Hepatocyte (in vitro differentiated cells): ENCODE measurements at places on chromosomes 4 and X.

DNA sequence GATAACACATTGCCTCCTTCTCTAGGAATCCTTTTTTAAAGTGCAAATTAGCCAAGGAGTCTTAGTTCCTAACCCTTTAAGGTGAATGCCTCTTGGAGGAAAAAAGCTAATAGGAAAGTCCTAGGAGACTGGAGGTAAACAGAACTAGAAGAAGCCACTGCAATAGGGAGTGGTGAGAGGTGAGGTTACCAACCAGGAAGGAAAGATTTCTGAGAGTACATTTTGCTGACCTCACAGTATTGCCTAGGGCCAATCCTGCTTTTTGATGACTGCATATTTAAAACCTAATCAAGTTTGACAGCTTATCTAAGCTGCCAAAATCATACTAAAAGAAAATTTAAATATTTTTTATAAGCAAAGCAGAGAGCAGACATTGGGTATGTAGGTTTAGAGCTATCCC, 7.3 kb upstream of the CUL4B start:
- H3K4me3 ChIP-seq, result no peak overlapping the region
- H3K27me3 ChIP-seq, result no peaks in the 10 kb centered on the region
- peak overlapping the region; percentile 39 for H3K27ac ChIP-seq
- DNase-seq, result no peak
- H3K36me3 ChIP-seq, result no peaks in the 10 kb centered on the region
- no peaks in the 10 kb centered on the region for H3K4me1 ChIP-seq

GRCh38 chr4:41471126-41472071, 66.6 kb upstream of the LIMCH1 start:
- no peaks in the 10 kb centered on the region for H3K27me3 ChIP-seq
- no peak for DNase-seq
- H3K36me3 ChIP-seq, result no peaks in the 10 kb centered on the region
- no peaks in the 10 kb centered on the region for H3K4me1 ChIP-seq
- no peak overlapping the region for H3K27ac ChIP-seq

DNA sequence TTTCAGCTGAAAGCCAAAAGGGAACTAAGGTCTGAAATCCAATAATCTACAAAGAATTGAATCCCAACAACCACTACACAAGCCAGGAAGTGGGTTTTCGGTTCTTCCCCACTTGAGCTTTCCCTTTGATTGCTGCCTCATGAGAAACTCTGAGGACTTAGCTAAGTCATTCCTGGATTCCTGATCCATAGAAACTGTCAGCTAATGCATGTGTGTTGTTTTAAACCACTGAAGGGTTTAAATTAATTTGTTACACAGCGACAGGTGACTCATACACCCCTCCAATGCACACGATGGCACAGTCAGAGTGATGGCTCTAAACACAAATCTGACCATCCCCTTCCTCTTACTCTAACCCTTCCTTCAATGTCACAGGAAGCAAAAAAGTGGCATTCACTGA, 282.9 kb downstream of the RAB28 start:
- H3K4me1 ChIP-seq, result no peaks in the 10 kb centered on the region
- no peak overlapping the region for H3K4me3 ChIP-seq
- no peak for DNase-seq
- H3K27me3 ChIP-seq, result no peaks in the 10 kb centered on the region

- no peaks in the 10 kb centered on the region for H3K36me3 ChIP-seq
- no peak overlapping the region for H3K4me3 ChIP-seq
- DNase-seq, result peak; percentile 2
- H3K27ac ChIP-seq, result no peak overlapping the region
- H3K4me1 ChIP-seq, result no peaks in the 10 kb centered on the region
These were observed 7.8 kb upstream of the HAUS3 start for GRCh38 chr4:2249526-2250356.

DNA sequence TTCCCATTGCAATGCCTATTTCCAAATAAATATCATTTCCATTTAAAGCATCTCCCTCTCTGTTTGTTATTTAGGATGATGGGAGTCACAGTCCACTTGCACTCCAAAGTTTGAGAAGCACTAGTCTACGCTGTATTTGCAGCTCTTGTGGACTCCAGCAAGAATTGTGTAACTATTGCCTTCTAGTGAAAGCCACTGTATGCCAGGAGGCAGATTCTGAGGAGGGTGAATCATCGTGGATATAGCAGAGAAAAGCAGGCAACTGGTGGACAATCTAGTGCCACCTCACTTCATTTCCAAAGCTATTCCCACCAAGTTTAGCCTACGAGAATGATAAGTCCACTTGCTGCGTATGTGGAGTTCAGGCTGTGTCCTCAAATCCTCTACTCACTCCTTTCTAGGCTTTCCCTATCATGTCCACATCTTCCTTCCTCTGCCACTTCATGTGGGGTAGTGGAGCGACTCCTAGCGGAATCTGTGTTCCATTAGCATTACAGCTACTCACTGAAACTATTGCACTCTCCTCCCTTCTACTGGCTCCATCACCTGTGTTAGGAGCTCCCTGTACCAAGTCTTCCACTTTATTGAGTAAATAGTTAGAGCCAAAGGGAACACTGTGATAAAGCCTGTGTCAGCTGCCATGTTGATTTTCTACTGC, 501.8 kb upstream of the GALNT7 start:
- H3K27me3 ChIP-seq, result no peaks in the 10 kb centered on the region
- H3K36me3 ChIP-seq, result no peaks in the 10 kb centered on the region
- H3K4me3 ChIP-seq, result no peak overlapping the region
- H3K27ac ChIP-seq, result no peak overlapping the region
- no peak for DNase-seq
- H3K4me1 ChIP-seq, result no peaks in the 10 kb centered on the region

GRCh38 chr4:85773372-85773771, 298.4 kb downstream of the ARHGAP24 start:
- H3K36me3 ChIP-seq, result no peaks in the 10 kb centered on the region
- DNase-seq, result no peak
- peaks cover 4% of the 10 kb centered on the region for H3K4me1 ChIP-seq
- no peak overlapping the region for H3K4me3 ChIP-seq

GRCh38 chr4:5979981-5980380, 38.2 kb downstream of the C4orf50 start:
- H3K4me3 ChIP-seq, result no peak overlapping the region
- no peaks in the 10 kb centered on the region for H3K4me1 ChIP-seq
- no peak overlapping the region for H3K27ac ChIP-seq
- H3K27me3 ChIP-seq, result peaks cover 32% of the 10 kb centered on the region

DNA sequence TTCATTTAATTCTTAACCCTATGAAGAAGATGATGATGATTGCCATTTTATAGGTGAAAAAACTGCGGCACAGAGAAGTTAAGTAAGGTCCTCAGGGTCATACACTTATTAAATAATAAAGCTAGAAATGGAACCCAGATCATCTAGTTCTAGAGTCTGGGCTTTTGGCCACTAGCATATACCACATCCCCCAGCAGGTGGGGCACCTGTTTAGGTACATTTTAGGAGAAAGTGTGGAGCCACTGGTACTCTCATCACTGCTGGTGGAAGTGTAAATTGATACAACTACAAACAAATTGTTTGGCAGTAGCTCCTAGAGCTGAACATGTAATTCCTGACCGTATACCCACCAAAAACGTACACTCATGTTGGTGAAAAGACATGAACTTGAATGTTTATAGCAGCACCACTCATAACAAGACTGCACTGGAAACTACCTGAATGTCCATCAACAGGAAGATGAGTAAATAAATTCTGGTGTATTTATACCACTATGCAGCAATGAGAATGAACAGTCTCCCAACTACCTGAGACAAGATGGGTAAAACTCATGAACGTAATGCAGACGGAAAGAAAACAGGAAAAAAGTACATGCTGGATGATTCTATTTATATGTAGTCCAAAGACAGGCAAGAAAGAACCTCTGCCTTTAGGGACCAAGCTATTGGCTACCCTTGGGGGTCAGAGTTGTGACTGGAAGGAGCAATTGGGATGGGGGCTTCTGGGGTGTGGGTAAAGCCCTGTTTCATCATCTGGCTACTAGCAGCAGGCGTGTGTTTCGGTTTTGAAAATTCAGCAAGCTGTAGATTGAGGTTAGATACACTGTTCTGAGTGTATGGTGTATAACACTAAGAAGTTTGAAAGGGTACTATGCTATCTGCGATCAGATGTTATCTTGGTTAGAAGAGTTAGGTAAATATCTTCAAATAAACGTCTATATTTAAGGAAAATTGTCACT, 72.3 kb upstream of the ADGRG2 start:
- no peaks in the 10 kb centered on the region for H3K36me3 ChIP-seq
- no peak for DNase-seq
- no peaks in the 10 kb centered on the region for H3K4me1 ChIP-seq
- H3K27me3 ChIP-seq, result no peaks in the 10 kb centered on the region

- no peaks in the 10 kb centered on the region for H3K27me3 ChIP-seq
- H3K4me3 ChIP-seq, result no peak overlapping the region
These were observed 16.4 kb downstream of the TASL start for GRCh38 chrX:30561191-30561590.

- no peak for DNase-seq
- H3K4me3 ChIP-seq, result no peak overlapping the region
- no peak overlapping the region for H3K27ac ChIP-seq
These were observed 23.1 kb upstream of the TMEM184C start for GRCh38 chr4:147594107-147594506.

GRCh38 chr4:73606465-73606974, 13.7 kb downstream of the RASSF6 start:
- H3K4me3 ChIP-seq, result no peak overlapping the region
- peaks cover 50% of the 10 kb centered on the region for H3K4me1 ChIP-seq
- DNase-seq, result peak; percentile 23
- H3K36me3 ChIP-seq, result no peaks in the 10 kb centered on the region
- no peaks in the 10 kb centered on the region for H3K27me3 ChIP-seq
- peak overlapping the region; percentile 96 for H3K27ac ChIP-seq

DNA sequence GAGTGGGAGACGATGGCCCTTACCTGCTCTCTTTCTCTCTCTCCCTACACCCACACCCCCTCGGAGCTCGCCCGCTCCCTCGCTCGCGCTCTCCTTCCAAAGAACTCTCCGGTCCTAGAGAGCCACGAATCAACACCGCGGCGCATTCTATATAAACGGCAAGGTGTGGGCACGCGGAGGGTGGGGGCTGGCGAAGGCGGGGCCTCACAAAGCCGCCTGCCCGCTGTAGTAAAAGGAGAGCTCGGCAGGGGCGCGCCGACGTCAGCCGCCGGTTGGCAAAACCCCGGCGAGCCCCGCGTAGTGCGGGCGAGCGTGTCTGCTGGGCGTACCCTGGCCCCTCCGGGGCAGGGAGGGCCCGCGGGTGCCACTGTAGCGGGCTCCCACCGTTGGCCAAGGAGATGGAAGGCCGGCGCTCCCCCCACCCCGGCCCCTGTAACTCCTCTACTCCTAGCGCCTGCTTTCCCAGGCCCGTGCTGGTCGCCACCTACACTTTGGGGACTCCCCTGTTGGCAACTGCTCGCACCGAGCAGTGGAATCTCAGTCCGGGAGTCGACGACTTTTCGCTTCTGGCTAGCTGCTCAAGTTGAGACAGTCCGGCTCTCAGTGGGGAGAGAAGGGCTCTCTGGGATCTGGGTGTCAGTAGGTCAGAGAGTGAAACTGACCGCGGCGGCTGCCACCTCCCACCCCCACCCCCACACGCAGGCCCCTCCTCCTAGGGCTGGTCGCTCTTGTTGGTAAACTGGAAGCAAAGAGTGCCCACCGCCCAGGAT, 325.5 kb upstream of the F9 start:
- H3K4me3 ChIP-seq, result peak overlapping the region; percentile 35
- peak; percentile 70 for DNase-seq
- no peaks in the 10 kb centered on the region for H3K4me1 ChIP-seq
- no peaks in the 10 kb centered on the region for H3K36me3 ChIP-seq
- peaks cover 14% of the 10 kb centered on the region for H3K27me3 ChIP-seq

GRCh38 chr4:168882650-168883233, 127.3 kb downstream of the CBR4 start:
- H3K27ac ChIP-seq, result no peak overlapping the region
- no peaks in the 10 kb centered on the region for H3K27me3 ChIP-seq
- DNase-seq, result no peak

GRCh38 chrX:119015407-119016237, 41.2 kb downstream of the LONRF3 start:
- DNase-seq, result peak; percentile 21
- H3K27me3 ChIP-seq, result no peaks in the 10 kb centered on the region
- H3K27ac ChIP-seq, result no peak overlapping the region
- no peaks in the 10 kb centered on the region for H3K4me1 ChIP-seq
- H3K36me3 ChIP-seq, result no peaks in the 10 kb centered on the region

GRCh38 chr4:47862297-47862696, 24.4 kb upstream of the CORIN start:
- H3K36me3 ChIP-seq, result no peaks in the 10 kb centered on the region
- no peak overlapping the region for H3K27ac ChIP-seq
- no peaks in the 10 kb centered on the region for H3K27me3 ChIP-seq
- no peaks in the 10 kb centered on the region for H3K4me1 ChIP-seq

DNA sequence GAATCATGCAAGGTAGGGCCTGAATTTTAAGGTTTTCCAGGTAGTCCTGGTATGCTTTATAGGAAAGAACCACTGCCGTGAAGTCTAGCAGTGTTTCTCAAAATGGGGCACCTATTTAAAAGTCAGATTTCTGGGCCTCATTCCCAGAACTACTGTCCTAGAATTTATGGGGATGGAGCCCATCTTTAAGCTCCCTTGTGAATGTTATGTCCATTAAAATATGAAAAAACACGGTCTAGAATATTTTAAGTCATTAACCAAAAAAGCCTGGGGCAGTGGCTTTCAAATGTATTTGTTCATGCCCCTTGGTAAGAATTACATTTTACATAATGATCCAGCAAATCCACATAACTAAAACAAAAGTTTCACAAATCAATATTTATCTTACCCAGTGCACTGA, 35.4 kb downstream of the GK start:
- H3K4me3 ChIP-seq, result no peak overlapping the region
- no peaks in the 10 kb centered on the region for H3K4me1 ChIP-seq
- DNase-seq, result no peak
- no peaks in the 10 kb centered on the region for H3K27me3 ChIP-seq
- no peak overlapping the region for H3K27ac ChIP-seq
